ENCODE measurements at places on chromosomes 7 and 10.
A peak's percentile ranks its signal among the peaks of the same experiment; 100 is the strongest.

DNA sequence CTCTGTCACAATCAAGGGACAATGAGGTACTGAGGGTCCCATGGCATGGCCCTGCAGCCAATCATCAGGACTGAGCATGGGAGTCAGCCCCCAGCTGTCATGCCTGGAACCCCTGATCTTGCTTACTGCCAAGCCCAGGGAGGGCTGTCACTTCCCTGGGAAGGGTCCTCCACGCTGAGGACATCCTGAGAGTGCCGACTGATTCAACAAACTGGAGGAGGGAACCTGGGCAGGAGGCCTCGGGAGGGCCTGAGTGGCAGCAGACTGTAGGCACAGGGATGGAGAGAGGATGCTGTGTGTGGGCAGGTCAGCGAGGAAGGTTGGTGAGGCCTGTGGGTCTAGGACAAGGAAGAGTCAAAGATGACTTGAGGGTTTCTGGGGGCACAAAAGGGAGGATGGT, 154.3 kb downstream of the ZNF248 start:
- no peak for DNase-seq

GRCh38 chr7:37283716-37284115, 164.9 kb downstream of the ELMO1 start:
- DNase-seq, result no peak

DNA sequence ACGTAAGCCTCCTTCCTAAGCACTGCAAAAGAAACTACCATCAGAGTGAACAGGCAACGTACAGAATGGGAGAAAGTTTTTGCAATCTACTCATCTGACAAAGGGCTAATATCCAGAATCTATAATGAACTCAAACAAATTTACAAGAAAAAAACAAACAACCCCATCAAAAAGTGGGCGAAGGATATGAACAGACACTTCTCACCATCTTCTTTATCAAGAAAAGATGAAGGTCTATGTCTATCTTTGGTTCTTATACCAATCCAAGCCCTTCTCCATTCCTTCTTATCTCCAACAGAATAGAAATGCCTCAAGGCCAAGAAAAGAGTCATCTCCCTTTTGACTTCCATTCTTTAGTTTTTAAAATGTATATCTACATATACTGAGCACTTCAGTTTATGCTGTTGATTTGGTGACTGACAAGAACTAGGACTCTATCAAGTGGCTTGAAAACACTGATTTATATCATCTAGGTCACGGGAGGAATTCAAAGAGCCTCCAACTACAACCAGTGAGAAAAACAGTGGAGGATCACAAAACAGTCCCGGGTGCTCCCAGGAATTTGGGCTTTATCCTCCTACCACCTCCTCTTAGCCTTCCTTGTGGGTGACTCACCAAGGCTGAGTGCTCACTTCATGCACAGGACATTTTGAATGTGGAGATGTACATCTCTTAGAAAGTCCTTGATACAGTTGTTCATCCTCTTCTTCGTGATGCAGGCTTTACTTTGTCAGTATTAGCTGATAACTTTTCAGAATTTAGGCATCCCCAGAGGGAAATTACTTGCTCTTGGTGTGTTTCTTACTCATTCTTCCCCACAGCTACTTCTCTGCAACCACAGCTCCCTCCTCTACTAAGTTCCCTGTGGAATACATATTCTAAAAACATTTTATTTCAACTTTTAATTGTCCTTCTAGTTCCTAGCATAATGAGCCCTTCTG, 15.4 kb downstream of the TAS2R41 start:
- no peak for DNase-seq

GRCh38 chr10:127945948-127946711, 39.2 kb downstream of the PTPRE start:
- no peak for DNase-seq

GRCh38 chr7:127803626-127804025, 151.6 kb downstream of the SND1 start:
- no peak for DNase-seq

- no peak for DNase-seq
These were observed 61.2 kb downstream of the KLF6 start for GRCh38 chr10:3723766-3724165.

GRCh38 chr10:82759050-82759449, 884.1 kb downstream of the NRG3 start:
- no peak for DNase-seq

- peak; percentile 91 for DNase-seq
These were observed at the start of gene UBE3C for GRCh38 chr7:157138424-157139110. UBE3C (plus strand) TSS chr7:157138926; CDS start chr7:157139273, 347 bp downstream.

DNA sequence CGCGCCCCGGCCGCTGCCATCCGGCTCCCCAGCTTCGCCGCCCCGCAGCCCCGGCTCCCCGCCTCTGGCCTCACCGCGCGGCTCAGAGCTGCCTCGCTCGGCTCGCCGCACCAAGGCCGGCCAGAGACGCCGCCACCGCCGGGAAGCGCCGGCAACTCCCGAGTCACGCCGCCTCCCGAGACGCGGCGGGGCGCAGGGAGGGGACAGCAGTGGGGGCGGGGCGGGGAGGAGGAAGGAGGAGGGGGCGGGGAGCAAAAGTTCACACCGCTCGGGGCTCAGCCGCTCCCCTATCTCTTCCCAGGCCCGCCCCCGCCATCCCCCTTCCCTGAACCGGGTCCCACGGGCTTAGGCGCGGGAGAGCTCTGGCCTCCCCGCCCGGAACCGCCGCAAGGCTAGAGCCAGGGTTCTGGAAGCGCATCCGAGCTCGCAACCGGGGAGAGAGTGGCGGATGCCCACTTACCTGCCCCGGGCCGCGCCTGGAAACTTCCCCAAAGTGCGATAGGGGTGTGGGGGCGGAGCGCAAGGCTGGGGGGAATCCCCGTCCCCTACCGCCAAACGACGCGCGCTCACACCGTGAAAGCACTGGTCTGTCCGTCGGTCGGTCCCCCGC, 1.0 kb downstream of the CHST15 start:
- DNase-seq, result peak; percentile 34

- no peak for DNase-seq
These were observed 216.4 kb downstream of the CXCL12 start for GRCh38 chr10:44168478-44168877.

DNA sequence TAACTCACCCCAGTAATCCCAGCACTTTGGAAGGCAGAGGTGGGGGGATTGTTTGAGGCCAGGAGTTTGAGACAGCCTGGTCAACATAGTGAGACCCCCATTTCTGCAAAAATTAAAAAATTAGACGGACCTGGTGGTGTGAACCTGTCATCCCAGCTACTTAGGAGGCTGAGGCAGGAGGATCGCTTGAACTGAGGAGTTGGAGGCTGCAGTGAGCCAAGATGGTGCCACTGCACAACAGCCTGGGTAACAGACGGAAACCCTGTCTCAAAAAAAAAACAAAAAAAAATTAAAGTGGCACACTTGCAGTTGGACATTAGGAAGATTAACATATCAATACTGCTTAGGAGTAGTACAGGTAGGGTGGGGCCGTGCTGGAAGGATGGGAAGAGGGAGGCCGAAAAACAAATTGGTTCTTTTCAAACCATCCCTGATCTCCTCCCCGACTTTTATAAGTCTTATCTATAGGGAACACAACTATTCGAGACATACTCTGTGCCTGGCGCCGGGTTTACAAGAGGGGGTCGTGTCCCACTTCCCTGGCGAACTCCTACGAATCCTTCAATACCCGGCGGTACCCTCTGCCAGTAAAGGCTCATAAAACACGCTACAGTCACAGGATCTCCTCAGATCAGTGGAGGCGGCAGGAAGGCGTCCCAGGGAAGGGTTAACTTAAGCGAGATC, 628 bp downstream of the TAF6 start:
- DNase-seq, result no peak

GRCh38 chr10:103672345-103672744, 178.8 kb downstream of the NEURL1 start:
- DNase-seq, result no peak

DNA sequence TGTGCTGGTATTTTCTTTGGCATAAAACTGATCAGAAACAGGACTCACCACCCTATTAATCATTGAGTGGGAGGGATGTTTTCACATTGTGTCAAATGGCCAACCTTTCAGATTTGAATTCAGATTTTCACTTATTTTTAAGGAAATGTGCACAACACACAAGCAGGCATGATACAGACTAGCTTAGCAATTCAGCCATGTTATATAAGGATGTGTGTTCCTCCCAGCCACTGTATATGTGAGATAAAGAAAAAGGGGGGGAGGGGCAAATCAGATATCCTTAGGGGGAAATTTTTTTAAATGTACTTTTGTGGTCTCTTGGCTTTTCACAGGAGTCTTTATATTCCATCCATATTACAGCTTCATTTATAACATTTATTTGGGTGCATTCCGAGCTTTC, 3.1 kb downstream of the GAD2 start:
- no peak for DNase-seq

GRCh38 chr10:18988338-18988737, 60.3 kb upstream of the MALRD1 start:
- no peak for DNase-seq

DNA sequence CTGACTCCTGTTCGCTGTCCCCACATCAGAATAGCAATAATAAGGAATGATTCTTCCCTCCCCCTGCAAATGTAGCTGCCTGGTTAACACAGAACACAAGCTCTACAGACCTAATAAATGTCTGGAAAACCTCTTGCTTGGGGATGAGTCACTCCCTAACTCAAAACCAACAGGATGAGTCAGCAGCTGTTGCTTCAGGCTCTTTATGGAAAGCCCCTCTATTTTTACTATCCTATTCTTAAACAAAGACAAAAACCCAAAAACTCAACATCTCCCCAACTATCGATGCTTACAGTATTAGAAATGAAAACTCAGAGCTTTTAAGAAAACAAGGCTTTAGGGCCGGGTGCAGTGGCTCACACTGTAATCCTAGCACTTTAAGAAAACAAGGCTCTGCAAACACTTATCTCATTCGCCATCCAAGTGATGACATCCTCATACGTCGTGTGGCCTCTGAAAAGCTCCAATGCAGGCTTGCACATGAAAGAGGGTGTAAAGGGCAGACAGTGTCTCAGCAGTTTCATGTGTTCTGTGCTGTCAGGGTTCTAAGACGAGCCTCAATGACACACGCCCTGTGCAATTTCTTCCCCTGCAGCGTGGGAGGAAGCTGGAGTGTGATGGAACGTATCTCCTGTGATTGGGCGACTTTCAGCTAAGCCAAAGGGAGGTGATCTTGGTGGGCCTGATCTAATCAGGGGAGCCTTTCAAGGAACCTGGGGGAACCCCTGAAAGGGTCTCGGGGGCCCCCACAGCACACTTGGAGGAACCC, 70.1 kb downstream of the AMZ1 start:
- peak; percentile 83 for DNase-seq

DNA sequence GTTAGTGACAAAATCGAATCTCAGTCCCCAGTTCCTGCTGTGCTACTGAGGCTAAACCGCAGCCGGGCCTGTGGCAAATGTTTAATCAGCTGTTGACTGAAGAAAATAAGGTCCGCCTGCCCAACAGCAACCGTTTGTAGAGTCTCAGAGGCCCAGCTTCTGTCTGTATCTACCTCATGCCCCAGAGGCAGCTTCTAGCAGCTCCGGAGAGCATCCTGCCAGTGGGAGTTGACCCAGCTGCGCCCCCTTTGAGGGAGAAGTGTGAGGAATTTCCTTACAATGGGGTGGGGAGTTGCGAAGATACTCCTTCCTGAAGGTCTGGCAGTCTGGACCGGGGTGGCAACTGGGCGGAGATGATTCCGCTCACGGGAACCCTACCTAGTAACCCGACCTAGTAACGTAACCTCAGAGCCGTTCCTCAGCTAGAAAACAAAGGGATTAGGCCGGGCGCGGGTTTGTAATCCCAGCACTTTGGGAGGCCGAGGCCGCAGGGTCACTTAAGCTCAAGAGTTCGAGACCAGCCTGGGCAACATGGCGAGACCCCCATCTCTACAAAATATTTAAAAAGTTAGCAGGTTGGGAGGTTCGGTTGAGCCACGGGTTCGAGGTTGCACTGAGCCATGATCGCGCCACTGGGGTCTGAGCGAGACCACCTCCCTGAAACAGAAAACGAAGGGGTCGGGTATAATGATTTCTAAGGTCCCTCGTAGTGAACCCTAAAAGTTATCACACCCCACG, 846 bp upstream of the ZNF775 start:
- peak; percentile 43 for DNase-seq

- no peak for DNase-seq
These were observed 83.5 kb downstream of the MAPK8 start for GRCh38 chr10:48389846-48390557.

DNA sequence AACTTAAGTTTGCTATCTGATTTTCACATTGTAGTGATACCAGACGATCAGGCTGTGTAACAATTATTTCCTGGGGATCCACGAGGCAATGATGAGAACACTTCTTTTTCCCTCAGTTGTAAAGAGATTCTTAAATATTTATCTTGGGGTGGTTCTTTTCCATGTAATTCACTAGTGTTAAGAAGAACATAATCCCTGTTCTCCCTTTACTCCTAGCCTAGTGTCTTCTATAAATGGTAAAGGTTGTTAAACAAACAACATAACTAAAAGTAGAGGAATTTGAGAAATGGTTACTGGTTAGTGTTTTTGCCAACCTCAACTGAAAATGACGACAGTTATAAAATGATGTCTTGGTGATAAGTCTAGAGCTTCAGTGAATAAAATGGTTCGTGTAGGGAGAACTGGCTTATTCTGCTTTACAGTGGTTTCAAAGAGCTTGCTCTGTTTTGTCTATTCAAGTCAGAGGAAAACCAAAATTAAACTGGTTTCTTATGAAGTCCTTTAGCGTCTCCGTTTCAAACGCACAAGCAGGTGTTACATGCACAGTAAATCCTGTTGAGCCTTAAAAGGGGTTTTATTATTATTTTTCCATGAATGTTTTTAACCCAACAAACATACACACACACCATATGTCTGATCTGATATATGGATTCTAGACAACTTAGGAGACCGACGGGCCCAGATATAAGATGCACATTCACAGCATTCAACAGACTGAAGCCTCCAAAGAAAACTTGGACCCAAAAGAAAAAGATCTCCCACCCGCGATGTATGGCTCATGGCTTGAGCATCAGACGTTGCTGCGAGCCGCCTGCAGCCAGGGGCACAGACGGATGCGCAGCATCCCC, 1.1 kb downstream of the TBX20 start:
- no peak for DNase-seq

DNA sequence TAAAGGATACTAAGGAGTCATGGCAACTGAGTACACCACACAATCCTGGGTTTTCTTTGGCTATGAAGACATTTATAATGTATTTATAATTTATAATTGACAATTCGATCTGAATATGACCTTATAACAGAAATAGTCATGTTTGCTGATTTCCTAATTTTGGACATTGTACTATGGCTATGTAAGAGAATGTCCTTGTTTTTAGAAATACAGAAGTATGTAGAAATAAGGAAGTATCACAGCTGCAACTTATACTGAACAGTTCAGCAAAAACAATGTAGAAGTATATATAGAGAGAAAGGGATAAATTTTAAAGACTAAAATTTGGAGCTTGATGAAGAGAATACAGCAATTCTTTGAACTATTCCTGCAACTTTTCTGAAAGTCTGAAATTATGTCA, 32.6 kb downstream of the PRLHR start:
- no peak for DNase-seq

All from activated CD4-positive, alpha-beta T cell treated with anti-CD3 and anti-CD28 coated beads, Interleukin-2, amount 50 U/mL, for 48 hours (primary cell).